ENCODE measurements at places on chromosomes 6 and 20.
A peak's percentile ranks its signal among the peaks of the same experiment; 100 is the strongest.

DNA sequence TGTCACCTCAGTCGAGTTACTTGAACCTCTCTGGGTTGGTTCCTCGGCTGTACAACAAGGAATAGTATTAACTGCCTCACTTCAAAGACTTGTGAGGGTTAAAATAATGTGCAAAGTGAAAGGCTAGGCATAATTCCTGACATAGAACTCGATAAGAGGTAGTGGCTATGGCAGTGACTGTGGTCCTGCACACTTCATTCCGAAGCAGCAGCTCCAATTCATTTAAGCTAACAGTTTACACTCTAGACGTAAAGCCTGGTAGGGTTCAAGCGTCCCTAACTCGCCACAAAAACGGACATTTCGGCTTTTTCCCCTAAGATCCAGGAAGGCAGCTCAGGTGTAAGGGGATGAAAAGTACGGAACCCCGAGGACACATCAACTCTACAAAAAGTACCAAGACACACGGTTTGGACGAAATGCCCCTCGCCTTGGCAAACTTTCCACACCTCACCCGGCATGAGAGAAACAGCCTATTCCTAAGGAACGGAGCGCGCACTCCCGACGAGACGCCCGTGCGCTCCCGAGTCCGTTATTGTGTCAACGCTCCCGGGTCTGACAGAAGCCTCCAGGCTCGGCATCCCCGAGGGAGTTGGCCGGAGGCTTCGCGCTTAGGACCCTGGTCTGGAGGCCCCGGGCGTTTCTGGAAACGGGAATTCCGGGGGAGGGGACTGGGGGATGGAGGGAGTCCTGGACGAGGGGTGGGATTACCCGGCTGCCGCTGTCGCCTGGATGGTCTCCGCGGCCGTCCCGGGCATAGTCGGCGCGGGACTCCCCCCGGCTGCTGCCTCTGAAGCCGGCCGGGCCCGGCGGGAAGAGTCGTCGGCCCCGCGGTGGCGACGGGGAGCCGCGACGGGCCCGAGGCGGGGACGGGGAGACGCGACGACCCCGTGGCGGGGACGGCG lies 937 bp downstream of the ZNF318 start:
- peak; percentile 30 for ATAC-seq

GRCh38 chr20:58822149-58822548 lies 28.6 kb downstream of the GNAS-AS1 start:
- no peak for ATAC-seq

- no peak for ATAC-seq
Observed at GRCh38 chr6:131782764-131783163, 25.1 kb upstream of the ENPP1 start.

- ATAC-seq = peak; percentile 66
Observed at GRCh38 chr6:35359744-35360348, 17.5 kb downstream of the PPARD start.

All from motor neuron (in vitro differentiated cells).